Stimulated activated CD4-positive, alpha-beta T cell treated with anti-CD3 and anti-CD28 coated beads, Interleukin-1b, Interleukin-23, amount 100 ng/mL, for 1 hour (primary cell): ENCODE measurements at places on chromosomes 4 and X.

DNA sequence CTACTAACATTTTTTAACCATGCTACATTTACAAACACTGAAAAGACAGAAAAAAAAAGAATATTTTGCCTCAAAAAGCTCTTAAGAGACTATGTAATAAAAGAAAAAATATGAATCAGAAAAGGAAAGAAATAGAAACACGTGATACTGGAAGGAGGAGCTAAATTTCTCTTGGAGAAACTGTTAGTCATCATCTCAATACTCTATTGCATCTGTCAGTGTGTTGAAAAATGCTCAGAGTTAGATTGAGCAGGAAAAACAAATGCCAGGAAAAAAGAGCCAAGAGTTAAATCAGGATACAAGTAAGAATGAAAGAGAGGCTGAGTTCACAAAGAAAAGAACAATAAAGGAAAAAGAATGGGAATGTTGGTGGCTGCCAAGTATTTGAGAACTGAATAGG is 2.6 kb downstream of the RAB28 start:
- DNase-seq, result no peak

DNA sequence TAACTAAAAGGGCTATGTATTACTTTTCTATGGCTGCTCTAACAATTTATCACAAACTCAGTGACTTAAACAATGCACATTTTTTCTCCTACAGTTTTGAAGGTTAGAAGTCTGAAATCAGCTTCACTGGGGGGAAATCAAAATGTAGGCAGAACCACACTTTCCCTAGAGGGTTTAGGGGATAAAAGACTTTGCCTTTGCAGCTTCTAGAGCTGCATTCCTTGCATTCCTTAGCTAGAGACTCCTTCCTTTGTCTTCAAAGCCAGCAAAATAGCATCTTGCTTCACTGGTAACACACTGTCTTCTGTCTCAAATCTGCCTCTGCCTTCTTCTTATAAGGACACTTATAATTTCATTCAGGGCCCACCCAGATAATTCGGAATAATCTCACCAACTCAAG is 152.4 kb upstream of the SPIN4 start:
- no peak for DNase-seq

DNA sequence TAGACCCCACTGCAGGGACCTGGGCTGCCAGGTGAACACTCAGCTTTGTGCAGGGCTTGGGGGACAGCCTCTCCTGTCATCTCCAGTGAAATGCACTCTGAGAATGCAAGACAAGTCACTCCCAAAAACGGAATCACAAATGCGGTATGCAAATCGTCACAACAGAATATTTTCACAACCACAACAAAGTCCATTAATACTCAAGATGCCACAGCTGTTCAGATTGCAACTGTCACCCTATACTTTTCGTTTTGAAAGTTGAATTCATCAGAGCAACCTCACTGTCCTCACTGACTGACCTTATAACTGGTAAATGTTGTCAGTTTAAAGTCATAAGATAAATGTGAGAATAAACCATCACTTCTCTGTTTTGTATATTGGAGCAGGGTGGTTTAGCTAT is 16.6 kb downstream of the JAKMIP1 start:
- no peak for DNase-seq

DNA sequence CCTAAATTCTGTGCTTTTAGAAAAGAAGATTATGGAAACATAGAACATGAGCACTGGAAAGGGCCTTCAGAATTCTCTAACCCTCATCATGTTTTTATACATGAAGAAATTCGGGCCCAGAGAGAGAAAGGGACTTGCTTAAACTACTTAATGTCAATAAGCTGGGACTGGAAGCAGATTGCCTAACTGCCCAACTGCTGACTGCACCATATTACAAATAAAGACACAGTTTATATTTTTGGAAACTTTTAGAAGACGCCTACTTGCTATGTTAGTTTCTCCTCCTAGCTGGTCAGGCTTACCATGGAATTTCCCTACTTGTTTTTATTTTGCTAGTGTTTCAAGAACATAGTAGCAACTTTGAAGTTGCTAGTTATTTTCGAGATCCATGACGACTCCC is 47.1 kb downstream of the SLC9A6 start:
- DNase-seq, result no peak

DNA sequence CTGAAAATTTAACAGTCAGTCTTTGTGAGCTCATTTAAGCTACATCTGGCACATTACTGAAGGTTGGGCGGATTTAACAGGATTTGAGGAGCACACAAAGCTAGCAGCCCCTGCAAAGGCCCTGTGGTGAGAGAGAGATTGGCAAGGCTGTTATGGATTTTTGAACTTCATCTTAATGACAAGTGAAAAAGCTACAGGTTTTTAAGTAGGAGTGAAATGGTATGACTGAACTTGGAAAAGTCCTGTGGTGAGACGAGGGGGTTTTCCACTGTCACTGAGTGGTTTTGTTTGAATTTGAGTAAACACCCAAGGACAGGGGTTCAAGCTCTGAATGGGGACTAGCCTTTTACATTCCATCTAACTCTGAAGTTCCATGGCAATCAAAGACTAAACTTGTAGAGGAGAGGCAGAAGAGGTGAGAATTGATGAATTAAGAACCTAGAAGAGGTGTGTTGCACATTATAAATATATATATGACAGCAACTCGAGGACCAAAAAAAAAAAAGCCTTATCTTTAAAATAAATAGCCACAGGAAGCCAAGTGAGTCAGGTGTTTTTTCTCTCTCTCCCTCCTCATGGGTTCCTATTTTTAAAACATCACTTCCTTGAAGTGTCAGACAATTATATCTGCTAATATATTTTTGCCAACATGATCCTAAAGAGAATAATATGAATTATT is 47.8 kb upstream of the CLNK start:
- DNase-seq, result no peak

DNA sequence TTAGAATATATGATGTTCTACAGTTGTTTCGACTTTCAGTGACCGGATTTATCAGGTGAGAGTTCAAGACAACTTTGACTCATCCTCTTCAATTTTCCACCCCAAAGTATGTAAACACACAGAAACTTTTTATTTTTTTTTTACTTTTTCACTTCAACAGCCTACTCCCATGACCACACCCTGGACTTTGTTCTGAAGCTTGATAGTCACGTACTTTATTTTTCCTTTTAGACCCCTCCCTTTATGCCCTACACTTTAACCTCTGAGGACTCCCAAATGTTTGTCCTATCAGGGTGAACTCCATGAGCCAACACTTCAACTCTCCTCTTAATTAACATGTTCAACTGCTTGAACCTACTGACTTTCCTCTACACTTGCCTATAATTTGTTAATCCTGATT is 2.5 kb upstream of the DDX60 start:
- no peak for DNase-seq

DNA sequence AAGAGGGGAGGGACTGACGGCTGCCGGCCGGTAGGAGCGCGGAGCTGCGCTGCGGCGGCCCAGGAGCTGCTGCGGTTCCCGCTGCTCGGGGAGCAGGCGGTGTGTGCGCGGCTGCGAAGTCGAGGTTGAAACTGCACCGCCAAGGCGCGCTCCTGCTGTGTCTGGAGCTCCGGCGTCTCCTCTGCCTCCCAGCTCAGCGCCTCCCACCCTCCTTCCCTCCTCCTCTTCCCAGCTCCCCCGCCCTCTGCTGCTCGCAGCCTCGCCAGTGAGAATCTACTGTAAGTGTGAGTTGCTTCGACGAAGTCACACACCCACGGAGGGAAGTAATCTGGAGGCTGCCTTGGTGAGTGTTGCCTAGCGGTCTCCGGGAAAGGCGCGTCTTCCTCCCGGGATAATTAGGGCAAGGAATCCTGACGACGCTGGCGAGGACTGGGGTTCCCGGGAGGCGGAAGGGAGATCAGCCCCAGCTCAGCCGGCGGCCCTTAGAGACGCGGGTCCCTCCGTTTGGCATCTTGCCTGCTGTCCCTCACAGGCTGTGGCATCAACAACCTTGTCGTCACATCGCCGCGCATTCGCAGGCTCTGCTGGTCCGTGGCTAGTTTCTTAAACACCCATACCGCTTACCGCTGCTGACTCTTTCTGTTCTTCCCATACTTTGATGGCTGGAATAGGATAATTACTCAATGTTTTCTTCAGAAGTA is at the start of gene EPHA5:
Gene EPHA5, minus strand, starts transcription at position 159 of the 701 bp plus-strand sequence. CDS start 747 bp downstream, outside the sequence.
- no peak for DNase-seq

DNA sequence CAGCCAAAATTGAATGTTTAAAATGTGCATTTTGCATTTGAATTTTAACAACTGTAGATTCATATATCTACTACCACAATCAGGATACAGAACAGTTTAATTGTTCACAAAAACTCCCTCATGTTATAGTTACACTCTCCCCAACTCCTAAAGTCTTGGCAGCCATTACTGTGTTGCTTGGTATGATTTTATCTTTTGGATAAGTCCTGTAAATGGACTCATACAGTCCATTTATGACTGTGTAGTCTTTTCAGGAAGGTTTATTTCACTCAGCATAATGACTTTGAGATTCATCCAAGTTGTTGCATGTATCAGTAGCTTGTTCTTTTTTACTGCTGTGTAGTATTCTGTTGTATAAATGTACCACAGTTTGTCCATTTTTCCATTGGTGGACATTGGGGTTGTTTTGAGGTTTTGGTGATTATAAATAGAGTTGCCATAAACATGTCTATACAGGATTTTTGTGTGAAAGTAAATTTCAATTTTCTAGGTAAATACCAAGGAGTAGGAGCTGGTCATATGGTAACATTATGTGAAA is 9.9 kb downstream of the FAM193A start:
- DNase-seq, result no peak

- no peak for DNase-seq
These were observed 33.4 kb upstream of the GPR101 start for GRCh38 chrX:137067147-137067546.

- no peak for DNase-seq
These were observed 175.0 kb upstream of the MTMR8 start for GRCh38 chrX:64570204-64570603.

DNA sequence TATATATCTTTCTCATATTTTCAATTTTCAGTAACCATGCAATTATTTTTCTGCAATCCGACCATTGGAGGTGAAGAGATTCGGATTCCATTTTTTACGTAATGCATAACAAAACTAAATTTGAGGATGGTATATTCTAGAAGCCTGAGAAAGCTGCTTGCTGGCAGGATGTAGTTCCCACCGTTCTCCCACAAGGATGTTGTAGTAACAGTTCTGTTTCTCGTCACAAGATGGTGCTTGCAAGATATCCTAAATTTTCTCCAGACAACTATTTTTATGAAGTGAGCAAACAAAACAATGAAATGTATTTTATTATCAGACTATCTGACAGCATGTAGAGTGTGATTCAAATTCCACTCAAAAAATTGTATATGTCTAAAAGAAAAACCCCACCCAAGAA is 10.7 kb downstream of the PWWP3B start:
- no peak for DNase-seq

- no peak for DNase-seq
These were observed 15.7 kb upstream of the SLC10A4 start for GRCh38 chr4:48467442-48467841.

DNA sequence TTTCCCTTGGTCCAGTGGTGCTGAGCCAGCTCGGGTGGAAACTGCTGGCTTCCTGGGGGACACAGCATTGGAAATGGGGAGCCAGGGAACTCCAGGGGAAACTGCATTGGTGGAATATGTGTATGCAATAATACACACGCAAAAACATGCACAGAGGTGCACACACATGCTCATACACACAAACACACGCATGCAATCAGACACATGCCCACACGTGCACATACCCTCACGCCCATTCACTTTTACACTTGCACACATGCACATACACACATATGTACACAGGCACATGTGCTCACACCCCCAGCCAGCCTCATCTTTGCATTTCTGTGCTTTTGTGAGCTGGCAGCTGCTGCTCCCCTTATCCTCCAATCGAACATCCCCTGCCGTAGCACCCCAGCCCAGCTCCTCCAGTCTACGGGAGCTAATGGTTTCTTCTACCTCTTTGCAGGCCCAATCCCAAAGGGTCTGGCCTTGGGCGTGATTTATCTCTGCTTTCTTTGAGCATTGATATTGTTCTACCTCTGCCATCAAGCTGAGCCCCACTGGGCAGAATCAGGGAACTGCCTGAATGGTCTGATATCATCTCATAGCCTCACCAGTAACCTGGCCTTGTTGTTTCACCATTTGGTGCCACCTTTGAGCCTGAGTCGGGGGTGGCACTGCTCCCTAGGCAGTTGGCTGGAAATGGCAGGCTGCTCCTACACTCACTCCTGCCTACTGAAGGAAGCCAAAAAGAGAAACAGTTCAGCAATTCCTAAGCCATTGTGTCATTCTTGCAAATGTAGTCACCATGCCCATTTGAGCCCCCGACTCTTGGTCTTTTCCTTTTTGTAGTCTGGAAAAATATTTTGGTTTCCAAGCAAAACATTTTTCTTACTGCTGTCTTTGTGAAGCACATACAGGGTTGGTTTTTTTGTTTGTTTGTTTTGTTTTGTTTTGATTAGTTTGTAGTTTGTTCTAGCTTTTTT is 104.4 kb upstream of the MAMLD1 start:
- DNase-seq, result no peak

GRCh38 chr4:7784131-7784870 is 155.4 kb downstream of the AFAP1 start:
- no peak for DNase-seq

DNA sequence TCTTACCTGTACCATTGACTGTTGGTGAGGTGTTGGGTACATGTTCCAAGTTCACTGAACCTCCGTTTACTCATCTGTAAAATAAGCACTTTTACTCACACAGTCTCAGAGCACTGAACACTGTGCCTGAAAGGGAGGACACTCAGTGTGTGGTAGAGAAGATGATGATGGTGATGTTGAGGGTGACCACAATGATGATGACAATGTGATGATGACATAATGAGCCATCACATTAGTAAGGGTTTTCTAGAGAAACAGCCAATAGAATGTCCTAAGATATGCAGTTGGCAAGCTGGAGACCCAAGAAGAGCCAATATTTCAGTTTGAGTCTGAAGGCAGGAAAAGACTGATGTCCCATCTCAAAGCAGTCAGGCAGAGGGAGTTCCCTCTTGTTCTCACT is 315.4 kb upstream of the IGFBP7 start:
- DNase-seq, result no peak

DNA sequence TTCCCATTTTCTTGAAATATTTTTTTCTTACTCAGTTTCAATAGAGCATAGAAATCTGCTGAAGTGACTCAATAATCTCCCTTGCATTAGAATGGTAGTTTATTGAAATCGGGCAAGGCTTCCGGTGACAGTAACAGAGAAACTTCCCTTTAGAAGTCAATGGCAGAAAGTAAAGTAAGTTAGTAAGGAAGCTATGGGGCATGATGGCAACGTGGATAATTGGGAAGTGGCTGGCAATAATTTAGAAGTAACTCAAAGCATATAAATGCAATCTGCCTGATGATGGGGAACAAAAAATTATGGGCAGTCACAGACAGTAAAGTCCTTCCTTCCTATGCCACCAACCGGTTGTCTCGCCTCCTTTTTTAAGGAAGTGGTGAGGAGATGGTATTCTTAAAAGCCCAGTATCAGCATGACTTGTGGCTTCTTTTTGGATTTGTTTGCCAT is 7.6 kb downstream of the CYBB start:
- DNase-seq, result no peak

GRCh38 chr4:187027272-187027671 is 303.6 kb upstream of the FAT1 start:
- no peak for DNase-seq

GRCh38 chr4:118279328-118279727 is 73.5 kb downstream of the PRSS12 start:
- no peak for DNase-seq
